Omental fat pad (tissue), 4 donors: ENCODE measurements at places on chromosomes 16 and 17.

DNA sequence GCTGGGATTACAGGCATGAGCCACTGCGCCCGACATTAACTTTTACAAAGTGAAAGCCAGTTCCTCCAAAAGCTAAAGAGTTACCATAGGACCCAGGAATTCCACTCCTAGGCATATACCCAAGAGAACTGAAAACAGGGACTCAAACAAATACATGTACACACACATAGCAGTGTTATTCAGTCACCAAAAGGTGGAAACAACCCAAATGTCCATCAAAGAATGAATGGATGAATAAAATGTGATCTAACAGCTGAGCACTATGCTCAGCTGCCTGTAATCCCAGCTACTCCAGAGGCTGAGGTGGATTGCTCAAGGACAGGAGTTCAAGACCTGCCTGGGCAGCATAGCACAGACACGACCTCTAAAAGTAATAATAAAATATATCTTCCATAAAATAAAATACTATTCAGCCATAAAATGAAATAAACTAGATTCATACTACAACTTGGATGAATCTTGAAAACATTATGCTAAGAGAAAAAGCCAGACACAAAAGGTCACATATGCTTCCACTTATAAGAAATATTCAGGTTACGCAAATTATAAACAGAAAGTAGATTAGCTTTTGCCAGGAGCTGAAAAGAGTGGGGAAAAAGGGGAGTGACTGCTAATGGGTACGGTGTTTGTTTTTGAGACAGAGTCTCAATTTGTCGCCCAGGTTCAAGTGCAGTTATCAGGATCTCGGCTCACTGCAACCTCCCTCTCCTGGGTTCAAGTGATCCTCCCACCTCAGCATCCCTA is 9.3 kb upstream of the USP7 start:
- DNase-seq: no peak

DNA sequence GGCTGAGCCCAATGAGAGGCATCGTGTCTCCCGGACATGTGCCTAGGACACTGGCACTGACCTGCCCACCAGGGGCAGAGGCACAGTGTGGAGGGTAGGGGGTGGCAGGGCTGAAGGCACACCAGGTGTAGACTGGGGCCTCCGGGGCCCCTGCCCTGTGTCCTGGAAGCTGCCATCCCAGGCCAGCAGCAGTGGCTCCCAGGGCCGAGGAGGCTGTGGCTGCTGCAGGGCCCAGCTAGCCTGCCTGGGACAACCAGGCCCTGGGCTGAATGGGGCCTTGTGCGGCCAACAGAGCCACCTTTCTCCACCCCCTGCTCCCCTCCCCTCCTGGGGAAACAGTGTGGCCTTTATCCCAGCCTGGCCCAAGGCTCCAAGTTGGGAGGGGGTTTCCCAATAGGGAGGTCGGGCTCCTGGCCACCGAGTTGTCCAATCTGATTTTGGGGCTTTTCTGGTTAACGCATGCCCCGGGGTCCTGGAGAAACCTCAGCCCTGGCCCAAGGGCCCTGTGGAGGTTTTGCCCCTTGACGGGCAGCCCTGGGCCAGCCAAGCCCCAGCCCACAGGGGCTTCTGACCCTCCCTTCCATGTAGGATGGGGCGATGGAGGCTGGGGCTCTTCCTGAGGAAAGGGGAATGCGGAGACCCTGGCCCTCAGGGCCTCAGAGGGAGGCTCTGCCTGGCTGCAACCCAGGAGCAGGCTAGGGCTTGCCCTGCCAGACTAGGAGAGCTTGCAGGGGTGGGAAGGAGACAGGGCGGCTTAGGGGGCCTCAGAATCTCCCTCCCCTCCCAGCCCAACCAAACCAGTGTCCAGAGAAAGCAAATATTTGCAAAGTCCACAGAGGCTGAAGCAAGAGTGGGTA is 4.2 kb downstream of the MTSS2 start:
- DNase-seq: no peak

- no peak for DNase-seq
These were observed 45.4 kb downstream of the C16orf78 start for GRCh38 chr16:49419006-49419405.

GRCh38 chr16:2008009-2008526 is 1.6 kb downstream of the ZNF598 start:
- DNase-seq: no peak

GRCh38 chr17:4896332-4897197 is 2.8 kb upstream of the C17orf107 start:
- no peak for DNase-seq

DNA sequence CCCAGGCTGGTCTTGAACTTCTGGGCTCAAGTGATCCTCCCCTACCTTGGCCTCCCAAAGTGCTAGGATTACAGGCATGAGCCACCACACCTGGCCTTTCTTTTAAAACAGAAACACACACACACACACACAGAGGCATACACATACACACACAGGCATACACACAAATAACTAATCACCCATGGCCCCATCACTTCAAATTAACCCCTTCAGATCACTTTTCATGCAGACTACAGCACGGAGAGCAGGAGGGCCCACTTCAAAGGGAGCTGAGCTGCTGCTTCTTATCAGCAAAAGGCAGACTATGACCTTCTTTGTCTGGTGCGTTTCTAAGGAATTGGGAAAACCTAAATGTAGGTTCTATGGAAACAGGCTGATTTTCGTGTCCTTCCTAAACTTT is 1.9 kb downstream of the CLCN7 start:
- DNase-seq: no peak

GRCh38 chr16:54952195-54952594 is 21.5 kb downstream of the IRX5 start:
- no peak for DNase-seq
